ENCODE measurements at places on chromosomes 1 and 21.
A peak's percentile ranks its signal among the peaks of the same experiment; 100 is the strongest.

- no peak for DNase-seq
Observed at GRCh38 chr1:78369546-78369945, 121.2 kb upstream of the PTGFR start.

DNA sequence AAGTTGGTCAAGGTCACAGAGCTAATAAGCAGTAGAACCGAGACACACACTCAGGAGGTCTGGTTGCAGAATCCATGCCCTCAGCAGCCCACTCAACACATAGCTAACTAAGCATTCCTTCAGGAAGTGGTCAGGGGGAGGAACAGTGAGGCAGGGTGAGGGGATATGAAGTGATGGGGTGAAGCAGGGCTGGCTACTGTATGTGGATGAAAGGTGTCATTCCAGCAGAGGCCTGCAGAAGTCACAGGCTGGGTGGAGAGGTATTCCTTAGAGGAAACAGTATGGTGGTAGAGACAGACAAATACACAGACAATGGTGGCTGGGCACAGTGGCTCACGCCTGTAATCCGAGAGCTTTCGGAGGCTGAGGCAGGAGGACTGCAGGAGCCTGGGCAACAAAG, 14.1 kb downstream of the TMCO4 start:
- no peak for DNase-seq

DNA sequence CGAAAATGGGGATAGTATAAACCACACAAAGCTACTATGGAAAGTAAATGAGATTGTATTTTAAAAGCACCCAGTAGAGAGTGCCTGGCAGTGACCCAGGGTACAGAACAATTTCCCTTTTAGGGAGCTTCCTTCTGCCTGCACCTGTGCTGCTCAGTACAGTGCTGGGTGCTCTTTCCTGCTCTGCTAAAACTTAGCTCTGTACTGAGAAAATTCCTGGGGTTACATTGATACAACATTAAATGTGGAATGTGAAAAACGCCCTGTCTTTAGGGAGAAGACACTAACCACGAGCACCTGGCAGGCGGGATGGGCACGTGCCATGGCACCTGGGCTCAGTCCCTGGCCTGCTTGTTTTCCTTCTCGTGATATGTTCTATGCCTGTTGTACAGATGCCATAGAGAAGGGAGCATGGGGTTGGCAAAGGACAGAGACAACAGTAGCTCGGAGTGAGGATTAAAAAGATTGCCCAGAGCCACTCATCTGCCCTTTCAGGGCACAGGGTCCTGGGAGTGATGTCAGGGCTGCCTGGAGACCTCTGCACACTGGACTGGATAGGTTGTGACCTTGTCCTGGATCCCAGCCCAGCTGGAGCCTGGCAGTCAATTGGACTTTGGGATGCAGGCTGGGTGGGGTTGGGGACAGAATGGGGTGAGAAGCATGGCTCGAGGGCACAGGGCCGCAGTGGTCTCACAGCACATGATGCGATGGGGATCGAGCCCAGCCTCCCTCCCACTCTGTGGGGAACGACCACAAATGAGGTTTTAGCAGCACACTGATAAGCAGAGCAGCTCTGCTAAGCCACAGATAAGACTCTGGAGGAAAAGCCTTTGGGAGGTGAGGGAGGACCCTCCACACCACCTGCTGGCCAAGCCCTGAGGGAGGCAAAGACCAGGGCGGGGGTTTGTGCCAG, 4.2 kb downstream of the SPATA46 start:
- no peak for DNase-seq

- DNase-seq = no peak
Observed at GRCh38 chr21:39022863-39023693, 160.2 kb downstream of the PSMG1 start.

GRCh38 chr1:200432586-200432985, 22.8 kb upstream of the ZNF281 start:
- DNase-seq = no peak

DNA sequence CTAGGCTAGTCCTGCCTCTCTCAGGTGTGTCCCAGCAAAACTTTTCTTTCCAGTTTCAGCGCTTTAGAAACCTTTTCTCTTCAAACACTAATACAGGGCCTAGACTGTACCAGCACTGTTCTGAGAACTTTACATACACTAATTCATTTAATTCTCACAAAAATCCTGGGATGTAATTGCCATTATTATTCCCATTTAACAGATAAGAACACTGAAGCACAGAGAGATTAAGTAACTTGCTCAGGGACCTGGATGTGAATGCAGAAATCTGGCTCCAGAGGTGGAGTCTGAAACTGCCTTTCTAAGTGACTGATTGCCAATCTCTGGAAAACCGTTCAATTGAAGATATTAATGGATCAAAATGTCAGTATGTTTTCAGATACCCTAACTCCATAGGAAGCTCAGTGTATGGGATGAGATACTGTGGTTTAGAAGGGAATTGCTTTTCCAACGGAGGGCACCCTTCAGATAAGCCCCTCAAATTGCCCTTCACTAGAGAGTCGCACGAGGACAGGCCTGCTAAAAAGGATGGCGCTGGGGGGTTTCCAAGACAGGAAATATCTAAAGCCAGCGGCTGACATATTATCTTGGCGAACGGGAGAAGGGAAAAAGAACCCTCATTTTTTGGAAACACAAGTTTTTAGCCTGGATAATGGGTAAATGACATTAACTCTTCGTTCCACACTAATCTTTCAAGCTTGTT, 698 bp upstream of the UCK2 start:
- no peak for DNase-seq

DNA sequence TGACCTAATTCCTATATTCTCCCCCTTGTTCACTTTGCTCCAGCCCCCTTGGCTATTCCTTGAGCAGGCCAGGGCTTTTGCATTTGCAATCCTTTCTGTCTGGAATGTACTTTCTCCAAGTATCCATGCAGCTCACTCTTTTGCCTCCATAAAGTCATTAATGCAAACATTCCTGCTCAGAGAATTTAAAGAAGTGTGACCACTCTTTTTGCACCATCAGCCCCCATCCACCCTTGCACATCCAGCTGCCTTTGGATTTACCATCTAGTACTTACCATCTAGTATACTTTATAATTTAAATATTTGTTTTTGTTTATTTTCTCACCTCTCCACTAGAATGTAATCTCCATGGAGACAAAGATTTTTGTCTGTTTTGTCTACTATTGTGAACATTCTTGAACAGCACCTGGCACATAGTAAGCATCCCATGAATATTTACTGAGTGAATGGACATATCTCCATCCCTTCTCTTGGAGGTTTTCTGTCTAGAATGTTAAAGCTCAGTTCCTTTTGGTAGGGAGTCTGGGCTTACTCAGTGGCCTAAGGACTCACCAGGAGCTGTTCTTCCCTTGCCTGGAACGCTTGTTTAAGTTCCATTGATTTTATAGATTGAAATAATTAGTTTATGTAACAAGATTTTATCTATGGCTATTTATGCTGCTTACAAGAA, 22.6 kb downstream of the SLAMF6 start:
- no peak for DNase-seq

- no peak for DNase-seq
Observed at GRCh38 chr1:169879034-169879840, 14.5 kb downstream of the SCYL3 start.

GRCh38 chr1:235409042-235409820, 42.0 kb downstream of the TBCE start:
- no peak for DNase-seq

DNA sequence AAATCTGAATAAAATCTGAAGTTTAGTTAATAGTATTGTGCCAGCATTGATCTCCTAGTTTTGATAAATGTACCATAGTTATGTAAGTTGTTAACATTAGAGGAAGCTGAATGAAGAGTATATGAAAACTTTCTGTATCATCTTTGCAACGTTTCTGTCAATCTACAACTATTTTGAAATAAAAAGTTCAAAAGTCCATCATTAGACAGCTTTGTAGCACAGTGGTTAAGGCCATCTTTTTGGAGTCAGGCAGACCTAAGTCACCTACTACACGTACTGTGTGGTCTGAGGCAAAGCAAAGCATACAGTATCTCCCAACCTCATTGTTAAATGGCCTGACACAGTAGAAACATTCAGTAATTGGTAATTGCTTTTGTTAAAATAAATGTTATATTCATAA, 47.9 kb upstream of the ATP1A1 start:
- DNase-seq = no peak

DNA sequence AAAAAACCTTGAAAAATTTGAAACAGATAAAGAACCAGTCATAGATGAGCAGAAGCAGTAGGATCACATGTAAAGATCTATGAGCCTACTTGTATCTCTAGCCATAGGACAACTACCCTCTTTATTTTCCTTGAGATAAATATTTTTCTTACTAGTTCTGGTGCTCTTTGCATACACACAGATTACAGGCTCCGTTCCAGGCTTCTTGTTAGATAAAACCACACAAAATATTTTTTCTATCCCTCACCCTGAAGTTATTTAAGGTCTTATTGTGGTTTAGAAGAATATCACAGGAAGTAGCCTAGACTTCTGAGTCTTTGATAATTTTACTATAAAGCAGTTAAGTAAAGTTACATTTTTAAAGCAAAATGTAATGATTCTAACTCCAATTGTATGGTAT, 512.2 kb downstream of the NEGR1 start:
- no peak for DNase-seq

DNA sequence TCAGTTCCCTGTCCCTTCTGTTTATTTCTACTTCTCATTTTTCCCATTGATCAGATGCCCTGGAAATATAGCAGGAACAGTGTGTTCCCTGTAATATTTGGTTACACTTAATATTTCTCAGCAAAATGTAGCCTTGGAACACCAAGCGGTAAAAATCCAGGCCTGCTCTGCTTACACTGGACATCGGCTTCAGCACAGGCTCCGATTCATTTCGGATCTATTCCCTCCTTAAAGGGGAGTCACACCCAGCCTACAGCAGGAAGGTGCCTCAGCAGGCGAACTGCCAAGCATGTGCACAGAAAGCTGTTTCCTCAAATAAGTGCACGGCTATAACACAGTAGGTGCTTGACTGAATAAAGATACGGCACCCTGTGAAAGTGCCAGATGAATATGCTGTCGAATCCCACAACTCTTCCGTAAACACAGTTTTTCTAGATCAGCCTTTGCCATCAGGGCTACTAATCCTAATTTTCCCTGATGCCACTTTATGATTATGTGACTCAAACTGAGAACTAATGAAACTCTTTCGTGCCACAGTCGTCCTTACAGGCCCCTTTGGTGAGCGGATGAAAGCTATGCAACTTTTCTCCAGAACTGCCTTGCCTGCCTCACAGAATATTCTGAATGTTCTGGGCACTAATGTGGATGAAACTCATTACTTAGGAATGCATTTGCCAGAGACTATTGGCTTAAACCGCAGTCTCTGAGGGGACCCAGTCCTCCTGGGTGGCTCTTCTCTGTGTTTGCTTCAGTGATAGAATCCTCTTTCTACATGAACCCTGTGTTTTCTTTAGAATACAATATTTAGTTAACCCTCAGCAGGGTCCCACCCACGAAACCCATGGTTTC, 275.5 kb upstream of the RUNX1 start:
- no peak for DNase-seq

GRCh38 chr1:13996334-13996733, 296.3 kb downstream of the PRDM2 start:
- no peak for DNase-seq

DNA sequence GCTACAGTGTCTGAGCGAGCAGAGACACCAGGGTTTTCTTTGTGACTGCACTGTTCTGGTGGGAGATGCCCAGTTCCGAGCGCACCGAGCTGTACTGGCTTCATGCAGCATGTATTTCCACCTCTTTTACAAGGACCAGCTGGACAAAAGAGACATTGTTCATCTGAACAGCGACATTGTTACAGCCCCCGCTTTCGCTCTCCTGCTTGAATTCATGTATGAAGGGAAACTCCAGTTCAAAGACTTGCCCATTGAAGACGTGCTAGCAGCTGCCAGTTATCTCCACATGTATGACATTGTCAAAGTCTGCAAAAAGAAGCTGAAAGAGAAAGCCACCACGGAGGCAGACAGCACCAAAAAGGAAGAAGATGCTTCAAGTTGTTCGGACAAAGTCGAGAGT, 2.7 kb downstream of the ZBTB18 start:
- no peak for DNase-seq

GRCh38 chr1:58784758-58785441, 1.1 kb upstream of the JUN start:
- peak; percentile 66 for DNase-seq

- no peak for DNase-seq
Observed at GRCh38 chr1:33257772-33258712, 1.8 kb downstream of the ZNF362 start.

DNA sequence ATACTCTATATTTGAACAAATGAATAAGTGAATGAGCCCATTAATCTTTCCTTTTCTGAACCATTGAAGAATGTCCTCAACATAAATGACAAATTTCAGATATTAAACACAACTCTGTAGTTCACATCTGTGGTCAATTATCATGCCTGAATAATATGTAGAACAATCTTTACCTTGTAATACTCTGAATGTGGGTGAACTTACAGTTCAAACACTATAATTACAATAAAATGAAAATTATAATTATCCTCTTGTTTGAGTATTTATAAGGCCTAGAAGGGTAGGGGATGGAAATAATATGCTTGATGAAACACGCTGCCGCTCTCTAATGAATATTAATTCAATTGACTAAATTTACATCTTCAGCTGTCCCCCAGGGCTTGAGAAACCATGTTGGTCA, 8.7 kb upstream of the SFPQ start:
- no peak for DNase-seq

- DNase-seq = no peak
Observed at GRCh38 chr1:245301162-245301580, 146.4 kb downstream of the KIF26B start.

GRCh38 chr1:174968750-174969244, 30.9 kb upstream of the CACYBP start:
- no peak for DNase-seq

- no peak for DNase-seq
Observed at GRCh38 chr1:64917328-64917861, 49.0 kb downstream of the JAK1 start.

DNA sequence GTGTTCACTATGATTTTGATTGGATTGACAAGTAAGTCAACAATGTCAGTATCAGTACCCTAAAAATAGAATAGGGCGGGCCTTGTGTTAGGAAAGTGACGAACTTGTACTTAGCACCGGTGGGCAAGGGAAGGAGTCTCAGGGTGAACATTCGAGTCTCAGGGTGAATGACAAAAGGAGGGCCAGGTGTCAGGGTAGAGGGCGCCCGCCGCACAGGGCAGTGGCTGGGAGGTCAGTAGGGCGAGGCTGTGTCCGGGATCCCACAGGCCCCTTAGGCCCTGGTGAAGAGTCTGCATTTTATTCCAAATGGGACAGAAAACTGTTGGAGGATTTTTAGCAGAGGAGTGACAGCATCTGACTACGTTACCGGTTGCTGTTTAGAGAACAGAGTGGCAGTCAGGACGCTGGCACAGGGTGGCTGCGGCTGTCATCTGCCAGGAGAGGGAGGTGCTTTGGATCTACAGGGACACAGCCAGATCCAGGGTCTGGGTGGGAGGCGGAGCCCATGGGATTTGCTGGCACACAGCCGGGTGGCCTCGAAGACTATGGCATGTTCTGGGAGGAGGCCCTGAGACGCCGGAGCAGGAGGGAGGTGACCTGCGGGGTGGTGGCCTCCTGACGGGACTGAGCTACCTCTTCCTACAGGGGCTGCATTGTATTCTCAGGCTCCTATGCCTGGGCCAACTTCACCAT, 11.0 kb downstream of the AGTRAP start:
- DNase-seq = no peak

Data from stimulated activated CD8-positive, alpha-beta memory T cell treated with anti-CD3 and anti-CD28 coated beads, Interleukin-4, amount 100 ng/mL, for 1 hour (primary cell).